Frontal cortex (tissue), 4 donors: ENCODE measurements at places on chromosomes 1 and 21. TPM values are rescaled to one million over a fixed set of nuclear protein-coding genes. Genes with fewer than 3 reads are reported as not detected.
A peak's percentile ranks its signal among the peaks of the same experiment; 100 is the strongest.

GRCh38 chr21:36388835-36389234 lies 3.6 kb downstream of the CHAF1B start:
- DNase-seq: no peak

The NGF gene
- total RNA-seq: 0.82 TPM

The ACTL8 gene
- total RNA-seq: under 0.01 TPM

The MFSD2A gene
- total RNA-seq: 15.5 TPM

The FLG2 gene
- not detected for total RNA-seq

The KRTAP19-3 gene
- total RNA-seq: not detected

DNA sequence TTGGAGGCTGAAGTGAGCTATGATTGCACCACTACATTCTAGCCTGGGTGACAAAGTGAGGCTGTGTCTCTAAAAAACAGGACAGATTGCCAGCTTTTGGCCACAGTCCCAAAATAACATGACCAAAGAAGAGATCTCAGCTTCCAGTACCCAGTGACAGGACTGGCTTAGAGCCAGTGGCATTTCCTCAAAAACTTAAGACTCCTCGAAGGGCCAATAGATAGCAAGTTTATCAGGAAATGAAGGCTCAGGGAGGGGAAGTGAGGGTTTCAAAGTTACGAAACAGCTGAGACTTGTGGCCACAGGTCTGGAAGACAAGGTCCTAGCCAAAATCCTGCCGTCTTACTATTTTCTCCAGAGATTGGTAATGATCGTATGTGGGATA lies 6.3 kb upstream of the TMEM39B start:
- no peak for DNase-seq

DNA sequence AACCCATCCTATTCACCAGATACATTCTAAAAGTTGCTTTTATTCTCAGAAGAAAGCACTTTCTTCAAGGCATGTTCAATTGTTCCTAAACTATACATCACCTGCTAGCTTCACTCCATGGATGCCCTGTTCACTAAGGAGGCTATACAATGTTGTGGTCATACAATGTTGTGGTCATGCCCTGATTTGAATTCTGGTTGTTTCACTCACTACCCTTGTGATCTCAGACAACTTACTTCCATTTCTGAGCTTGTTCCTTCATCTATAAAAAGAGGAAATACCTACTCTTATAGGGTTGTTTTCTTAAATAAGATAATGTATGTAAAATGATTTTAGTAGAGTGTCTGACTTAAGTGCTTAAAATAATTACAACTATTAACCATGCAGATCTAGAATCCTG lies 19.7 kb downstream of the EDEM3 start:
- no peak for DNase-seq

DNA sequence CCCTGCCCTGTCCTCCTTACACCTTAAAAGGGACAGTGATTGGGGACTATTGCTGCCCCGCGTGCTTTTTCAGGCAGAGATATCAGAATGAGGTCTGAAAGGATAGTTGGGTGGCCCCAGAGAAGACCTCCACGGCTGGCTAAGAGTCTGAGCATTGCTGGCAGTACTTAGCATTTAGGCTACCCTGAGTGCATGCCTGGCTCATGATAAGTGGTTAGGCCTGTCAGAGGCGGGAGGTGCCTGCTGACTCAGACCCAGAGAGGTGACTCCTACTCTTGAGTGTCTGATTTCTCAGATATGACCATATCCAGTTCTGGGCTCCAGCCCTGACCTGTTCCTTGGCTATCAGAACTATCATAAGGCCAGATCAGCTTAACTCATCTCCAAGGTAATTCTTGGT lies 213.7 kb downstream of the PBX1 start:
- no peak for DNase-seq

GRCh38 chr21:39141502-39141901 lies 41.7 kb downstream of the PSMG1 start:
- DNase-seq: no peak

- DNase-seq: no peak
These were observed 24.9 kb upstream of the PDXK start for GRCh38 chr21:43693981-43694380.

The CD34 gene
- 0.82 TPM for total RNA-seq

DNA sequence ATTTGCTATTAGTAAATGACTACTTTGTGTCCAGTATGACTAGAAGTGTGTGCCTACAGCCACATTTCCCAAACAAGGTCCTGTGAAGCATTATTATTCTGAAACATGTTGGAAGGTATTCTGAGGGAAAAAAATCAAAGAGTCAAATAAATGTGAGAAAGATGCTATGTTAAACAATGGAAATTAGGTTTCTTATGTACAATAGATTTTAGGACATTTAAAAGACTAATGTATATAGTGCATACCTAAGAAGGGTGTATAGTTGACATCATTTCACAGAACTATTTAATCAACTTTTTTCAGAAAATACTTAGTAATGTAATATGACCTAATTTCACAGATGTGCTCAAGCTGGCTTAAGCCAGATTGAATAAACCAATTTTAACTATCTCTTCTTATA lies 582.5 kb downstream of the USP25 start:
- DNase-seq: no peak

DNA sequence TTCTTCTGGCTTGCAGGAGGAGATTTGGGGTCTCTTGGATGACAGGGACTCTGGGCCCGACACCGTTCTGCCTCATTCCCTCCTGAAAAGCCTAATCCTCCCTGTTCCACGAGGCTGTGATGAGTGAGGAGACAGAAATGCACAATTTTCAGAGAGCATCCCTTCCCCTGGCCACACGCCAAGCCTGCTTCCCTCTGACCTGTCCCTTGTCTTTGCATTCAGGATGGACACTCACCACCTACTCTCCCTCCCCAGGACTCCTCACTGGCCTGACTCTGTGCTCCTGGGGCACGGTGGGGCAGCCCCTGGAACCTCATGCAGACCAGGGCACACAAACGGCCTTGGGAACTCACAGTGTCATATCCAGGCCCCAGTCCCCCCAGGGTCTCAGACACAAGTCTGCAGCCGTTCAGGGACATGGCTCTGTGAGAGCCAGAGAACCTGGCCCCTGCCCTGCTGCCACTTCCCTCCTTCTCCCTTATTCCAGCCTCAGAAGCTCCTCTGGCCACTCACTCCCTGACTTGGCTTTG lies 3.5 kb upstream of the PRAMEF12 start:
- DNase-seq: no peak

GRCh38 chr1:10616696-10617095 lies 141.9 kb downstream of the PEX14 start:
- DNase-seq: no peak

DNA sequence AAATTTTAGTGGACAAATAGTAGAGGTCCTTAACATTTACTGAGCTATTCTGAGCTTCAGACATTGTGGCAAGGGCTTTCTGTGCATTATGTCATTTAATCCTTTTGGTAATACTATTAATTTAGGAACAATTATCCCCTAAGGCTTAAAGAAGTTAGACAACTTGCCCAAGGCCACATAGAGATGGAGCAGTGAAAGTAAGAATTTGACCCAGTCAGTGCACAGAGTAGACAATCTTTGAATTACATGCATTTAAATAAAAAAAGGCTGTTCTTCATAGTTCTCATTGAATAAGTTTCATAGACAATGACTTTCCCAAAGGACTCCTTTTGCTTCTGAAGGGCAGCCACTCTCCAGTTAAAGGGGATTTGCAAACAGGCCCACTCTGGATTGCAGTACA lies 142.7 kb downstream of the RUNX1 start:
- no peak for DNase-seq

GRCh38 chr1:160117709-160118183 lies 2.2 kb downstream of the ATP1A2 start:
- peak; percentile 26 for DNase-seq

DNA sequence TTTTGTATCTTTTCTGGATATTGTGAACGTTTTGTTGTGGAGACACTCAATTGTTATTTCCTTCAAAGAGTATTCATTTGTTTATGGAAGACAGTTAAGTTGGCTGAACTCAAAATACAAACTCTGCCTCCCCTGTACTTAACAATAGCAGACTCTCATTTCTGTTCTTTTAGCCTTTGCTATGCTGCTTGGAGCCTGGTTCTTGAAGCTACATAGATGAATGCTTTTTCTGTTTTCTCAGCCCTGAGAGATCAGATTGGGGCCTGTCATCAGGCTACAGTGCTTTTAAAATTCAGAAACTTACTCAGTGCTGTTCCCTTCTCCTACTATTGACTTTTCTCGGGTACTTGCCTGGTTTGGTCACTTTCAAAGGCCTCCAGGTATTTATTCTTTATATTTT lies 215.7 kb upstream of the LYPLAL1 start:
- no peak for DNase-seq

The BCAR3 gene
- 4.1 TPM for total RNA-seq

The MFAP2 gene
- total RNA-seq: 7.3 TPM

The DFFB gene
- 11.0 TPM for total RNA-seq

The NR0B2 gene
- not detected for total RNA-seq

DNA sequence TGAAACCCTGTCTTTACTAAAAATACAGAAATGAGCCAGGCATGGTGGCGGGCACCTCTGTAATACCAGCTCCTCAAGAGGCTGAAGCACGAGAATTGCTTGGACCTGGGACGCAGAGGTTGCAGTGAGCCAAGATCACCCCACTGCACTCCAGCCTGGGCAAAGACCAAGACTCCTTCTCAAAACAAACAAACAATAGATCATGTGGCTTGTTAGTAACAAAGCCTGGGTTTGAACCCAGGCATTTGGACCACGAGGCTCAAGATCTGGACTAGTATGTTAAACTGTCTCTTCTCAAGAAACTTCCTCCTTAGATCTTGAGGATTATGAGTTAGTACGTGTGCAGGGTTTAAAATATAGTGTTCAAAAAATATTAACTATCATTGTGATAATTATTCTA lies 1.6 kb downstream of the INPP5B start:
- DNase-seq: no peak

- DNase-seq: no peak
These were observed 27.6 kb downstream of the C2CD2 start for GRCh38 chr21:41926117-41926806.

DNA sequence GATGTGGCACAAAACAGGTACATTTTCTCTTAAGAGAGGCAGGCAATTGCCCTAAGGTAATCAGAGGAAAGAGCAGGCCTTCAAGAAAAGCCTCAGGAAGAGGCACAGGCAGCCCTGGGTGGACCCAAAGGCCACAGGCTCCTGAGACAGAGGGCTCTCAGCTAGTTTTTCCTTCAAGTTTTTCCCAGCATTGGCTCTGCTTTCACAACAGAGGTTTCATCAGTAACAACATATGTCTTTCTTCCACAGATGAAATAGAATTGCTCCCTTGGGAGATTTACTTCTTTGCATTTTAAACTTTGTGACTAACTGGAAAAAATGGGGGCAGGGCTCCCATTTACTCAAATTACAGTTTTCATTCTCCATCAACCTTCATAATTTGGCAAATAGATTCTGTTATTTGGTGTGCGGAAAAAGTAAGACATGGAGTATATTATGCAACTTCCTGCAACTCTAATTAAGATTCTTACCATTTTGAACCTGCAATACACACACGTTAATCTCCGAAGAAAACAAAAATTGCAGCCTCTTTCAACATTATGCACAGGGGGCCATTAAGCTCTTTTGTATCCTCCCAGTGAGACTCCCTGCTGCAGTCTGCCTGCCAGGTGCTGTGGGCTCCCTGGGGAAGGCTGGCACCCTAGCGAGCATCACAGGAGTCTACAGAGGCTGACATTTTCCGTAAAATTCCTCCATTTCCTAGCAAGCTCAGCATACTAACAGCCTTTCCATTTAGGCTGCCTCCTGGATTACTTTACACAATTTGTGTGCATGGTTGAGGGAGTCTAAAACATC lies 282.3 kb downstream of the USH2A start:
- no peak for DNase-seq

The EDARADD gene
- 3.7 TPM for total RNA-seq

GRCh38 chr21:38349111-38349746 lies 92.4 kb downstream of the KCNJ15 start:
- no peak for DNase-seq
